Activated CD4-positive, alpha-beta T cell treated with anti-CD3 and anti-CD28 coated beads, Interleukin-2, amount 10 ng/mL, durations not matched to agents 7 days and 5 days (primary cell): ENCODE measurements at places on chromosomes 4 and X.

DNA sequence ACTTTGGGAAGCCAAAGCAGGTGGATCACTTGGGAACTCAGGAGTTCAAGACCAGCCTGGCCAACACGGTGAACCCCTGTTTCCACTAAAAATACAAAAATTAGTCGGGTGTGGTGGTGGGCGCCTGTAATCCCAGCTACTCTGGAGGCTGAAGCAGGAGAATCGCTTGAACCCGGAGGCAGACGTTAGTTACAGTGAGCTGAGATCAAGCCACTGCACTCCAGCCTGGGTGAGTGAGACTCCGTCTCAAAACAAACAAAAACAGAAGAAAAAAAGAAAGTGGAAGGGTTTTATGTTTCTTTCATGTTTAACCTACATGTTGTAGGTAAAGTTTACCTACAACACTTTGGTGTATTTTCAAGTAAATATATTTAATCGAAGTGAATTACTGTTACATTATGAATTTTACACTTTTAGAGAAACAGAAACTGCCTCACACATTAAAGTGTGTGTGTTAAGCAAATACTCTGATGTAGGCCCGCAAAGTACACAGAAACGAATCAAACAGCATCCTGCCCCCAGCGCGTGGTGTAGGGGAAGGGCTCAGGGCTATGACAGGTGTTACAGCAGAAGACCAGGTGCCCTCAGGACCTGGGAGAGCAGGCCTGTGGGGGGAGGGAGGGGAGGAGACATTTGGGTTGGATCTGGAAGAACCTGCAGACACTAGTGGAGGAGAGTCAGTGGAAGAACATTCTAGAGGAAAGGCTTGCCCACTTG lies 39.0 kb downstream of the PTTG2 start:
- peak; percentile 29 for DNase-seq

GRCh38 chrX:31845003-31845402 lies 773.2 kb upstream of the FTHL17 start:
- no peak for DNase-seq

DNA sequence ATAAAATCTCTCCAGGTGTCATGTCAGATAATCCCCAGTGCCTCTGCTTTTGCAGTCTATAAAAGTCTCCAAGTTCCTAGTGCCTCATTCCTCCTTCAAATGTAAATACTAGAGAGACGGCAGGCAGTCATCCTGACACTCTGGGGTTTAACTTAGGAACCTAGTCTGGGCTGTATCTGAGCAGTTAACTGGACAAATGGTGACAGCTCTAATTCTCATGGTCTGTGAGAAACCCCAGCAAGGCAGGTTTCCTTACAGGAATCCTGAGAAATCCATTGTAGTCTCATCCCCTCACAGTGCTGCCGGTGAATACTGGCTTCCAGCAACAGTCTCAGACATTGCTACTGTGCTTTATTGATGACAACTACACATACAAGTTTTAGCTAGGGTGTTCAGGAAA lies 246.8 kb downstream of the SNCA start:
- DNase-seq, result no peak

- no peak for DNase-seq
These were observed 168.6 kb downstream of the MGST2 start for GRCh38 chr4:139834226-139834662.

- DNase-seq, result no peak
These were observed 516.1 kb upstream of the MAGEB2 start for GRCh38 chrX:29699239-29699638.

GRCh38 chr4:83170952-83171399 lies 56.4 kb upstream of the PLAC8 start:
- DNase-seq, result no peak

GRCh38 chrX:18997916-18998315 lies 14.0 kb upstream of the PHKA2 start:
- DNase-seq, result no peak

DNA sequence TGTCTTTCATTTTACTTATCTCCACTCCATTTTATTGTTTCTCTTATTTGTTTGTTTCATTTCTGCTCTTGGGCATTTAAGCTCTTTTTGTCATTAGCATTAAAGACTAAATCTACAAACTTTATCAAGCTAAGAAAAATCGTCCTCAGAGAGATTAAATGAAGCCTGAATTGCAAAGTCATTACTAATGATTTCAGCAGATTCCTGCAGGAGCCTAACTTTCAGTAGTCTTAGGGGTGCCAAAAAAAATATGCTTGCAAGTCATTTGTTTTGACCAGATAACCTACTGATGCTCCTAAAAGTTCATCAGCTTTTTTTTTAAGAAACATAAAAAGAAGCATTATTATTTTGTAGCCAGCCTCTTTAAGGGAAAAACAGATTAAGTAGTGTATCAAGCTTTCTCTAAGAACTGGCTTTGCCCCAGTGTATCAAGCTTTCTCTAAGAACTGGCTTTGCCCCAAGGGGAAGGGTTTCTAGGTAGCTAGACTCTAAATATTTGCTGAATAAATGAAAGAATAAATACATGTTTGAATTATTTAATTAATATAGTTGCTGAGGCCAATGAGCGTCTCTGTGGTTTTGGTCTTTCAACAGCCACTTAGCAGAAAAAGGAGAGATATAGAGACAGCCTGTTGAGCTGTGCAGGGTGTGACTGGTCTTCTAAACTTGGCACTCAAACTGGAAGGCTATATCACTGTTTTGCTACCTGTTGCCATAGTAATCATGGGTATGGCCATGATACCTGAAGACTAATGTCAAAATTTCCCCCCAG lies 174.2 kb downstream of the BTC start:
- no peak for DNase-seq

- DNase-seq, result no peak
These were observed 27.0 kb downstream of the DHX15 start for GRCh38 chr4:24557026-24558025.

DNA sequence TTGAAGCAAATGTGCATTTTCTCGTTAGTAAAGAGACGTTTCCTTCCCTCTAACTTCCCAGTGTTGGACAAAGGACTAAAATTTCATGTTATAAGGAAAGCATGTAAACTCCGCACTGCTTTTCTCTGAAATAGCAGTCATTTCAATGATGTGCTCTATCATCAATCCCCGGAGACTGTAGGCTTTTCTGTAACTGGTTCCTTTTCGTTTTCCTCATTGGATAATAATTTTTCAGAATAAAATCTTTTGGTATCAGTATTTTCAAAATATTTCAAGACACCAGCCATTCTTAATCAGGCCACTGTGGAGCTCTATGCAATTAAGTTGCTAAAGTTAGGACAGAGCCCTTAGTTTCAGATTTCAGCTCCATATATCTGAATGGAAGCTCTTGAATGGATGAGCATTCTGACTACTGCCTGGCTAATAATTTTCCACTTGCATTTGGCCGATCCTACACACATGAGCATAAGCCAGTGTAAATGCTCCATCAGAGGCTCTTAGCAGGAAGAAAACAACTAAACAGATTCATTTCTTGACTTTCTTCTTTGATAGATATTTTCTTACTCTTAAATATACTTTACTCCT lies 157.7 kb downstream of the CHIC2 start:
- no peak for DNase-seq

DNA sequence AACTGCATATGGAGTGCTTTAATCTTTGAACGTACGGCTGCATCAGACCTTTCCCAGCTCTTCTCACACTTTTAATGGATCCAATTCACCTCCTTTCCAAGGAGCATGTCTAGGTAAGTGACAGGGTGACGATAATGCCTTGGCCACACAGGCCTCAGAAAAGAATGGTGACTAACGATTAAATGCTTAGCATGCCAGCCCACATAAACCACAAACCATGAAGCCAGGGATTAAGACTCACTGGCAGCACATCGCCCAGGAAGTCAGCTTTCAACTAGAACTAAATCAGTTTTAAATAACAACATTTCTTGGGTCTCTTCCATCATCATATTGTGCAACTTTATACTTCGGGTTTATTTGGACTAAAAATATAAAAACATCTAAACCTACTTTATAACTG lies 28.7 kb downstream of the INPP4B start:
- DNase-seq, result peak; percentile 59

- DNase-seq, result no peak
These were observed 77.6 kb downstream of the HDAC8 start for GRCh38 chrX:72495046-72495445.

GRCh38 chr4:1204286-1204827 lies 32.0 kb upstream of the SPON2 start:
- DNase-seq, result no peak

DNA sequence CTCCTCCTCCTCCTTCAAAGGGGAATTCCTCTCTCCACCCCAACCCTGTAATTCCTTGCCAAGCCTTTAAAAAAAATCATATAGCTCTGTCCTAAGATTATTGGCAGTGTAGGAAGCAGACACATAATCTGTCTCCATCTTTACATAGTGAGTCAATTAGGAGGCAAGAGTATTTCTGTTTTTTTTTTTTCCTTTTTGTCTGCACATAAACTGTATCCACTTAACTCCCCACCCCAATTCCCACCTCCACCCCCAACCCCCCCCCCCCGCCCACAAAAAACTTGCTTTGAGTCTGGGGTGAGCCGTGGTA lies 182.5 kb downstream of the RASL11B start:
- DNase-seq, result no peak

GRCh38 chrX:13868591-13868990 lies 51.7 kb upstream of the GPM6B start:
- no peak for DNase-seq

DNA sequence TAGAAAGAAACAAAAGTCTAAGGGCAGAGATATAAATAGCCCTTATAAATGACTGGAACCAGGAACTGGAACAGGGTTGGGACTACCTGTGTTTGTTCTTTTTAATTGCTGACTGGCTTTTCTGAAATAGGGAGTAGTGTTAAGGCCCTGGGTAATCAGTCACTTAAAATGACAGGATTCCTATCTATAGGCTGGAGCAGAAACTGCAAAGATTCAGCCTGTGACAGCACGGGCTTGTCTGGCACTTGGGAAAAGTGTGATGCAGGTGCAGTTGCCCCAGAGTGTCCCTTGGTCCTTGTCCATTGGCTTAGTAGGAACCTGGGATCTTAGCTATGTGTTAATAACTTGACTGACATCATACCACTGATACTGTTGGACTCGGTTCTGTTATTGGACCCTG lies 14.7 kb upstream of the PLAC8 start:
- no peak for DNase-seq

DNA sequence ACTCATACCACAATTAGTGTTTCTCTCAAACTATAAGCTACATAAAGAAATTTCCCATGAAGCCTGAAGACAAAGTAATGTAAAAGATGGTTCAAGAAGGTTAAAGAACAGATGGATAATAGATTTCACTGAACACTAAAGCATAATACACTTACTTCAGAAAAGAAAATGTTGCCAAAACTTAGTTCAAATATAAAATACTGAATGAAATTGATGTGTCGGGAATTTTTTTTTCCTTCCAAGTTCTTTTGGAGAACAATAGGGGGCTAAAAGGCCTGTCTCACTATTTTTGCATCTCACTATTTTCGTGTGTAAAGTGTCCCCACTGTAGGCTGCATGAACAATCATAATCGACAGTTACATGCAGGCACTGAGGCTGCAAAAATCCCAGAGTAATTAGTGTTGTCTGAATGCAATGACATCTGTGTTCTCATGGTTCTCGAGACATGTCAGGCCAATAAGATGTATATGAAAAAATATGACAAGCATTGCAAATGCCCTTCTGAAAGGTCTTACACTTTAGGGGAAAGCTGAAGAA lies 11.9 kb upstream of the MAB21L2 start:
- no peak for DNase-seq

- DNase-seq, result no peak
These were observed 33.6 kb upstream of the ENPEP start for GRCh38 chr4:110442309-110442708.

GRCh38 chrX:45001048-45001447 lies 128.1 kb downstream of the KDM6A start:
- DNase-seq, result no peak

DNA sequence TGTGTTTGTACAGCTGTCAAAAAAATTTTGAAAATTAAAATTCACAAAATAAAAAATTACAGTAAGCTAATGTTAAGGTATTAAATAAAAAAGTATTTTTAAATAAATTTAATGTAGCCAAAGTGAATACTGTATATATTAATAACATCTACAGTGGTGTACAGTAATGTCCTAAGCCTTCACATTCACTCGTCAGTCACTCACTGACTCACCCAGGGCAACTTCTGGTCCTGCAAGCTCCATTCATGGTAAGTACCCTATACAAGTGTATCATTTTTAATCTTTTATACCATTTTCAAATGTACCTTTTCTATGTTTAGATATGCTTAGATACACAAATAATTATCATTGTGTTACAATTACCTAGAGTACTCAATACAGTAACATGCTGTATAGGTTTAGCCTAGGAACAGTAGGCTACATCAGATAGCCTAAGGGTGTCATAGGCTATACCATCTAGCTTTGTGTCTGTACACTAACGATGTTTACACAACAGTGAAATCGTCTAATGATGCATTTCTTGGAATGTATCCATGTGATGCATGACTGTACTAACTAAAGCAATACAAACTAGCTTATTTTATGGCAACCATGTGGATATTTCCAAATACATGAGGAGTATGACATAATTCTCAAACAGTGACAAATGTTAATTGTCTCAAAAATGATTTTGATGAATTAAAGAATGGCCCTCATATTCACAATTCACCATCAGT lies 13.7 kb downstream of the DDX60 start:
- no peak for DNase-seq

GRCh38 chr4:2385516-2385915 lies 32.9 kb downstream of the ZFYVE28 start:
- no peak for DNase-seq

DNA sequence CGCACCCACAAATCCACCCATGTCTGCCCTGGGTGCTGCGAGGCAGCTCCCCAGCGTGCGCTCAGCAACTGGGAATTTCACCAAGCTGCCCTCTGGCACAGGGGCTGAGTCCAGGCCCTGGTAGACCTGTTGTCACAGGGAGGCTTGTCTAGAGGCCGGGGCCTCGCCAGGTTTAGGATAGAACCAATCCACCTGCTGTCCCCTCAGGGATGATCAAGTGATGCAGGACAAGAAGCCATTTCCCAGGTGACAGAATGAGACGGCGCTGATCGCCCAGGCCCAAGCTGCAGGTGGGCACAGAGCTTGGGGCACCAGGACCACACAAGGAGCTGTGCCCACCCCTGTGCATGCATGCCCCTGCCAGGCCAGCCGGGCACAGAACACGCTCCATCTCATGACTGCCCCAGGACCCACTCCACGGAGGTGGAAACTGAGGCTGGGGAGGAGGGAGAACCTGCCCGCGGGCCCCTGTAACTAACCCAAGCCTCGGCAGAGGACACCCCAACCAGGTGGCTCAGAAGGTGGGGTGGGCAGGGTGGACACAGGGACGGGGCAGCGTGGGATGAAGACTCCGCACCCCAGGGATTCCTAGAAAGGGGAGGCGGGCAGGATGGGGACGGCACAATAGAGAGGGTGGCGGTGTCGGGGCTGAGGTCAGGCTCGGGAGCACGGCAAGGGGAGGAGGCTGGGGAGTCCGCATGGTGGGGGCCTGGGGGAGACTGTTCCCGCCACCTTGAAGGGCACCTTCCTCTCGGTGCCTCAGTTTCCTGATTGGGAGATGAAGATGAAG lies 78.0 kb downstream of the ZFYVE28 start:
- peak; percentile 3 for DNase-seq

- DNase-seq, result no peak
These were observed 148.7 kb upstream of the PTCHD1 start for GRCh38 chrX:23185951-23186350.

- DNase-seq, result no peak
These were observed 24.8 kb downstream of the SLC2A9 start for GRCh38 chr4:9996319-9997110.

- DNase-seq, result no peak
These were observed 1.2 kb downstream of the SH3D19 start for GRCh38 chr4:151324124-151324751.
